Activated CD8-positive, alpha-beta memory T cell treated with anti-CD3 and anti-CD28 coated beads for 4 hours (primary cell): ENCODE measurements at places on chromosomes 4 and X.

DNA sequence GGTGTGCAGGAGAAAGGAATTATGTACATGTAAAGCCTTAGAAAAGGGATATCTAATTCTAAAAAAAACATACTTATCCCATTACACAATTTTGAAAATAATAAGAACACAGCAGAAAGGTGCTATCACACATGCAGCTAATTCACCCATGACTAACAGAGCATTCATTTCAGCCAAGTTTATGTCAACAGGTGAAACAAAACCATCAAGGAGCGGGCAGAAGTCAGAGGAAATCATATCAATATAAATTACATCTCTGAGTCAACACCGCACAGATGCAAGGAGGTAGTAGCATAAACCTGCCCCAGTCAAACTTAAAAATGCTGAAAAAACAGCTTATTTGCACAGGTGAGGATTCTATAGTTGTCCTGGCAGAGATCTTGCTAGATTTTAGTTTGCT, 197.9 kb downstream of the PRDM5 start:
- no peak for DNase-seq

GRCh38 chr4:38223306-38223705, 263.1 kb downstream of the PTTG2 start:
- no peak for DNase-seq

- no peak for DNase-seq
Measured at GRCh38 chr4:127362686-127363085, 270.1 kb upstream of the INTU start.

DNA sequence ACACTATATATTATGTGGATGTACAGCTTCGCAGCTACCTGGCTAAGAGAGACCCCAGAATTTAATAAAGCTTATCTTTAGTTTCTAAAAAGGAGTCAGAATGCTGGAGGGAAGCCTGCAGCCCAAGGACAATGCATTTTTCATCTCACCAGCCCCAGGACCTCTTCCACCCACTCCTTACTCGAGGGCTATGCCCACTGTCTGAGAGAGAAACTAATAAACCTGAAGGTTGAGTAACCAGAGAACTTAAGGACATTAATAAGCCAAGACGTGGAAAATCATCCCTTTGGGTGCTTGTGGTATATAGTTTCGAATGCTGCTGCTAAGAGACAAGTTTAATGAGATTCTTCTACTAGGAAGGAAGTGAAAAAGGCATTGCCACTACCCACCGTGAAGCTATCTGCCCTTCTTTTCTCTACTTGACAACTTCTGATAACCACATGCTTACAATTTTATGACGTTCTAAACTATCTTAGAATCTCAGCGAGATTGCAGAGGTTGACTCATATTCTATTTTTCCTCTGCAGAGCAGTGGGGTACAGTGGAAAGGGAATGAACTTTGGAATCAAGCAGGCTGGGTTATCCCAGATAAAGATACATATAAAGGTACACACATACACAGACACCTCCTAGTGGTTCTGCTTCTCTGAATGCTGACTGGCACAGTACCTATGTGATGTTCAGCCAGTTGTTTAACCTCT, 3.3 kb downstream of the RELL1 start:
- no peak for DNase-seq

DNA sequence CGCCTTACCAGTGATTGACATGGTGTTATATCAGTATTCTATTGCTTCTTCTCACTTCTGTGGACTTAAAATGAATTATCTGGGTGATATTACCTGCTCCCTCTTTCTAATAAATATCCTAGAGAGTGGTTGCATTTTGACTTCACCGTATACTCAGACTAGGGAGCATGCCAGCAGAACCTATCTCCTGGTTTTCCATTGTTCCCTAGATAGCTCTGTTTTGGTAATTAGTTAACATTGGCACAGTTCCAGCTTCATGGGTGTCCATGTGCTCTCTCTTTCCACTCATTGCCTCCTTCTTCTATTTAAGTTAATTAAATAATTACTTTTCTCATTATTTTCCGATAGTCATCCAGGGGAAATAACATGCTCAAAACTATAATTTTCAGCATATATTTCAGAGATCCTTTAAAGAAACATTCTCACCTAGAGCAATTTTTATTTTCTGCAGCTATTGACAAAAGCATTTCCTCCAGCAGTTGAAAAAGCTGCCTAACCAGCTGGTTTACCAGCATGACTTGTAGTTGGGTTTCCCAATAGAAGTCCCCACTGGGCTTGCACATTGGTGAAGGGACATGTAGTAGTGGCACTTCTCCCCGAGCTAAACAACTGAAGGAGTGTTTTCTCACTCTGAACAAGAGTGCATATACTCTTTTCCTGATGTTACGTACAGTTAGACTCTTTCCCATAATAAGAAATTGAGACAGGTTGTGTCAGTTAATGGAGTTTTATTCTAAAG, 27.9 kb upstream of the PAPSS1 start:
- no peak for DNase-seq

DNA sequence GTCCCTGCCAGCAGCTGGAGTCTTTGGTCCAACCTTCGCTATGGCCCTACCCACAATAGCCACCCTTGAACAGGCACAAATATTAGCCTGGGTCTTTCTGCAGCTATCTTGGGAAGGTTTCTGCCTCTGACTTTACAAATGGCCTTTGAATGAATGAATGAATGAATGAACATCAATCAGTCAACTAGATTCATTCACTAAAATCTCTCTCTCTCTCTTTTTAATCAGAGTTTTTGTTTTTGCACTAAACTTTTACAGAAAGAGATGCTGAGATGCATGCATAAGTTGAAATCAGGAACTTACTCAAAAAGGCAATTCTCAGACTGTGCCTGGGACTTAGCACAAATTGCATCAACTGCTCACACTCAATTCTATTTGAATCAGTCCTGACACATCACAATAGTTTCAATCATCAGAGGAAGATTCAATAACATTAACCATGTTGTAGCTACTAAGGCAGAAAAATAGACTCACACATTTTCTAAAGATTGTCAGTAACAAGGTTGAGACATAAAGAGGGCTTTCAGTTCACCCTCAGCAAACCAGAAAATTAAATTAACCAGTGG, 55.0 kb downstream of the ANXA3 start:
- DNase-seq, result no peak
